Osteocyte (in vitro differentiated cells): ENCODE measurements at places on chromosomes 3 and 15. TPM values are rescaled to one million over a fixed set of nuclear protein-coding genes. Genes with fewer than 3 reads are reported as not detected.

ALDH1A2 gene
- 0.48 and 0.78 TPM in 2 replicates for total RNA-seq

CPEB1 gene
- 0.13 and 0.65 TPM in 2 replicates for total RNA-seq

RHO gene
- total RNA-seq: not detected in 2 replicates

DAG1 gene
- total RNA-seq: 136 and 143 TPM in 2 replicates

CPLX3 gene
- total RNA-seq: not detected in 2 replicates

TF gene
- total RNA-seq: 1.9 and 2.0 TPM in 2 replicates

FANCD2OS gene
- total RNA-seq: not detected in 2 replicates

KIF23 gene
- total RNA-seq: 12.4 and 14.0 TPM in 2 replicates

CADPS gene
- total RNA-seq: not detected in 2 replicates

FGF12 gene
- total RNA-seq: not detected in 2 replicates

DHX30 gene
- total RNA-seq: 78.9 and 83.5 TPM in 2 replicates

CYP1A2 gene
- total RNA-seq: not detected in 2 replicates

NANOGP8 gene
- total RNA-seq: 0.54 TPM in 1 of 2 replicates, not detected in the other

ATP2B2 gene
- total RNA-seq: 0.13 TPM in 1 of 2 replicates, not detected in the other

ARGFX gene
- total RNA-seq: not detected in 2 replicates

C3orf80 gene
- total RNA-seq: not detected in 2 replicates

CKMT1B gene
- not detected in 2 replicates for total RNA-seq

BCL2A1 gene
- total RNA-seq: not detected in 2 replicates

LYZL4 gene
- total RNA-seq: not detected in 2 replicates

GOLGA6L7 gene
- total RNA-seq: not detected in 2 replicates
